ENCODE measurements at places on chromosomes 5 and 9.

DNA sequence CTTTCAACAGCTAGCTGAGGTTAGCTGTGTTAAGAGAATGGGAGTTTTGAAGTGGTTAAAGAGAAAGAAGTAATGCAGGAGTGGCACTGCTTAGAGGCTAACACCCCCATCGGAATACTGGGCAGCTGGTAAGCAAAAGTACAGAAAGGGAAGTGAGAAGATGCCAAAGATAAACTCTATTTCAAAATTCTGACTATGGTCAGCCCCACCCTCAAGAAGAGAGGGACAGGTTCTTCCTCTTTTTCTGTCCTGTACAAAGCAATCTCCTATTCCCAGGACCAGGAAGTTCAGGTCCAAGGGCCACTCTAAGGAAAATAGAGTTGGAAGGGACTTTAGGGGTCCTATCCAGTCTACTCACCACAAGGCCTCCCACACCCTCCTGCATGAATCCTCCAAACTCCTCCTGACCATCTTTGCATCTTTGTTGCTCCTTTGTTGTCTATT is 45.9 kb upstream of the JAK2 start:
- peak; percentile 86 for DNase-seq

DNA sequence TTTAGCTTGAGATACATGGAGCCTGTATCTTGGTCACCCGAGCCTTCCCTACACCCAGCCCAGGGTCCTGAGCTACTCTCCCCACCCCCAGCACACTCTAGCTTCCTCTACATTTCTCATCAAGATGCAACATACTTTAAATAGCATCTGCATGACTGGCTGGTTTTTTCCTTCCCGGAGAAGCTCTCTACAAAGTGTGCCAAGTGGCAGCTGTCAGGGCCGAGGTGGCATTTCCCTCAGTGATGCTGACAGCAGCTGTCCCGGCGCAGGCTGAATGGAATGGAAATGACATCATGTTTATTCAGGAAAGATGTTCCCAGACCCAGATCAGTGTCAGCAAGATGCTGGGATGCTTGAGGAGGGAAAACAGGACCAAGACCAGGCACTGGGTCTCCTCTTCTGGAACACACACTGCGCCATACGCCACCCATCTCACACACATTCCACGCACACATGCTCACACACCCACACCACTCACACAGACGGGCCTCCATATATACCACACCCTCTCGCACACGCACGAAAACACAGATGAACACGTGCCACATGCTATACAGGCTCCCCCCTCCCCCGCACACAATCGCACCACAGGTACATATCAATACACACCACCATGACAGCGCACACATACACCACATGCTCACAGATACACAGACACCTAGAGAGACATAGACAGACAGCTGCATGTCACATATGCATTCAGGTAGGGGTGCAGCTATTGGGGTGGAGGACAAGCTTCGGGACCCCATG is 67.8 kb downstream of the LHX2 start:
- DNase-seq = no peak

DNA sequence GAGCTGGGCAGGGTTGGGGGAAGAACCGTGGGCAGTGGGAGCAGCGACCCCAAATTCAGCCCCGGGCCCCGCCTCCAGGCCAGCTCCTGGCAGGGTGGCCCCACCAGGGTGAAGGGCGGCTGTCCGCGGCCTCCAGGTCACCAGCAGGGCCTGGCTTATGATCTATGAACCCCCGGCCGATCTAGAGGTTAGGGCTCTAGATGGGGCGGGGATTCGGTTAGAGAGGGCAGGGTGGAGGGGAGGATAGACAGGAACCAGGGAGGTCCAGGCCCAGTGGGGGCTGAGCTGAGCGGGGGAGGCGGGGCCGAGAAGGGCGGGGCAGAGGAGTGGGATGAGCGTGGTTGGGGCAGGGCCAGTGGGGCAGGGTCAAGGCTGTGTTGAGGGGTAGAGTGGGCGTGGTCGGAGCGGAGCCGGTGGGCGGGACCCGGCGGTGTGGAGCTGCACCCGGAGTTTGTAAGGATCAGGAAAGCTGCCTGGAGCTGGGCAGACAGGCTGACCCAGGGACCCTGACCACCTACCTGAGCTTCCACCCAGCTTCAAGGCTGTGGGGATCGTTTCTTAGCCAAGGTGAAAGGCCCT is 29.3 kb upstream of the OBP2B start:
- no peak for DNase-seq

DNA sequence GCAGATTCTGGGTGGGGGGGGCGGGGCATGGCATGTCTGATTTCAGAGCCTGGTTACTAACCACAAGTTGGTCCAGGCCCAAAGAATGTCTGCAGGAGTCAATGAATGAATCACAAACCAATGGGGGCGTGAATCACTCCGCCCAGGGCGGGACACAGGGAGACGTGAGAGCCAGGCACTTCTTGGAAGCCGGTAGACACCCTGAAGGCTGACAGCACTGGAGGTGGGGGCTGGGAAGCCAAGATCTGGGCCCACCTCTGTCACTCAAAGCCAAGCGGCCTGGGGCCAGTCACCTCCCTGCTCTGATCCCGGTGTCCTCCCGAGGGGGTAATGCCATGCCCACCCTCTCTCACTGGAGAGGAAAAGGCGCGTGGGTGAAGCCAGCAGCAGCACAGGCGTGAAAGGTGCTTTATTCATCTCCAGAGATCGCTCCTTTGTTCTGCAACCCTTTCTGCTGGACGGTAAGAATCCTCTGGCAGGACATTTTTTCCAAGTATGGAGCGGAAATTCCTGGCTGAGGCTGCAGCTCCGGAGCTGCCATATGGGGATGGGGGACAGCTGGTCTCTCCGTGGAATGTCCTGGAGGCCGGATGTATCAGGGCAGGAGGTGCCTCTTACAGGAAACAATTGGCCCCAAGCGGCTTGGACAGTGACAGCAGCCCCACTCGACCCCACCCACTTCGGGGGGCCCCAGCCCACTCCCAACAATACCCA is 85.0 kb downstream of the STK10 start:
- no peak for DNase-seq

GRCh38 chr5:124718380-124718789 is 28.1 kb downstream of the ZNF608 start:
- no peak for DNase-seq

Measured in HL-60 (cell line).